ENCODE measurements at places on chromosomes 5 and 9.

- DNase-seq = no peak
Observed at GRCh38 chr5:2709976-2710689, 41.3 kb downstream of the IRX2 start.

GRCh38 chr5:147925020-147925419 lies 18.7 kb upstream of the C5orf46 start:
- DNase-seq = no peak

GRCh38 chr5:122561209-122561608 lies 213.7 kb upstream of the SNX2 start:
- DNase-seq = no peak

DNA sequence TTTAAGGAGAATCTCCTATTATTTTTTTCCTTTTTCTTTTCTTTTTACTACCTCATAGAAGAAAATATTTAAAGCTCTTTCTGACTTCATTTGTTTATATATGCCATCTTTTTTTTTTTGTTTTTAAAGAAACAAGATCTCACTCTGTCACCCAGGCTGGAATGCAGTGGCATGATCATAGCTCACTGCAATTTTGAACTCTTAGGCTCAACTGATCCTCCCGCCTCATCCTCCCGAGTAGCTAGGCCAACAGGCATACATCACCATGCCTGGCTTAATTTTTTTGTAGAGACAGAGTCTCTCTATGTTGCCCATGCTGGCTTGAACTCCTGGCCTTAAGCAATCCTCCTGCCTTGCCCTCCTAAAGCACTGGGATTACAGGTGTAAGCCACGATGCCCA lies 59.5 kb downstream of the LNPEP start:
- no peak for DNase-seq

- no peak for DNase-seq
Observed at GRCh38 chr9:34988218-34989002, 1.1 kb upstream of the DNAJB5 start.

GRCh38 chr5:153445875-153446579 lies 44.4 kb upstream of the GRIA1 start:
- DNase-seq = no peak

DNA sequence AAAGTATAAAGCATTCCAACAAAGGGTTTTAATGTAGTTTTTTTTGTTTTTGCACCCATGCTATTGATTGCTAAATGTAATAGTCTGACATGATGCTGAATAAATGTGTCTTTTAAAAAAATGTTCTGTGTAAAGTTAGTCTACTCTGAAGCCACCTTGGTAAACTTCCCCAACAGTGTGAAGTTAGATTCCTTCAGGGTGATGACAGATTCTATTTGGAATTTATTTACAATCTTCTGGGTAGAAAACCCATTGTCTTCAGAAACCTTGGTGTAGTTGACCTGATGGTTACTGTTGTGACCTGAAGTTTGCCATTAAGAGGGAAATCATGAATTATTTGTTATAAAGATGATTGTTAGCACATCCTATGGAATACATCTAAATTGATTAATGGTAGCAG lies 64.7 kb upstream of the TRPC7 start:
- DNase-seq = no peak

- DNase-seq = no peak
Observed at GRCh38 chr9:81599837-81600236, 89.5 kb downstream of the TLE1 start.

- no peak for DNase-seq
Observed at GRCh38 chr9:133290751-133291302, 15.8 kb upstream of the ABO start.

GRCh38 chr5:126610160-126610559 lies 9.4 kb downstream of the PHAX start:
- no peak for DNase-seq

- DNase-seq = peak; percentile 41
Observed at GRCh38 chr5:132221781-132222648, 5.6 kb downstream of the P4HA2 start.

DNA sequence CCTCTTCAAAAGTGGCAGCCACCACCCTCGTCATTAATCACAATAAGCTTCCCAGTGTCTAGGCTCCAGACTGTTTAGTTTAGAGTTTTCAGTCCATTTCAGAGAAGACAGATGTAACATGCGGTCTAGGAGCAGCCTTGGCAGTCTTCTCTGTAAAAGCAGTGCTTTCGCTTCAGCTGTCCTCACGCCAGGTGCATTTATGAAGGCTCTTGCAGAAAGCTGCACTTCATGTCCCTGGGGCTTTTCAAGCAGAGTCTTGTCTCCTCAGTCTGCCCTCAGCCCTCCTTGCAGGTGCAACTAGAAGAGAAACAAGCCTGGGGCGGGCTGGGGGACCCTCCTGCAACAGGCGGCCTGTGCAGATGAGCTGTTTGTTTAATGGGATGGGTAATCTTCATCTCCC lies 281.9 kb downstream of the DRD1 start:
- no peak for DNase-seq

GRCh38 chr5:109483395-109483971 lies 73.7 kb upstream of the PJA2 start:
- DNase-seq = no peak

DNA sequence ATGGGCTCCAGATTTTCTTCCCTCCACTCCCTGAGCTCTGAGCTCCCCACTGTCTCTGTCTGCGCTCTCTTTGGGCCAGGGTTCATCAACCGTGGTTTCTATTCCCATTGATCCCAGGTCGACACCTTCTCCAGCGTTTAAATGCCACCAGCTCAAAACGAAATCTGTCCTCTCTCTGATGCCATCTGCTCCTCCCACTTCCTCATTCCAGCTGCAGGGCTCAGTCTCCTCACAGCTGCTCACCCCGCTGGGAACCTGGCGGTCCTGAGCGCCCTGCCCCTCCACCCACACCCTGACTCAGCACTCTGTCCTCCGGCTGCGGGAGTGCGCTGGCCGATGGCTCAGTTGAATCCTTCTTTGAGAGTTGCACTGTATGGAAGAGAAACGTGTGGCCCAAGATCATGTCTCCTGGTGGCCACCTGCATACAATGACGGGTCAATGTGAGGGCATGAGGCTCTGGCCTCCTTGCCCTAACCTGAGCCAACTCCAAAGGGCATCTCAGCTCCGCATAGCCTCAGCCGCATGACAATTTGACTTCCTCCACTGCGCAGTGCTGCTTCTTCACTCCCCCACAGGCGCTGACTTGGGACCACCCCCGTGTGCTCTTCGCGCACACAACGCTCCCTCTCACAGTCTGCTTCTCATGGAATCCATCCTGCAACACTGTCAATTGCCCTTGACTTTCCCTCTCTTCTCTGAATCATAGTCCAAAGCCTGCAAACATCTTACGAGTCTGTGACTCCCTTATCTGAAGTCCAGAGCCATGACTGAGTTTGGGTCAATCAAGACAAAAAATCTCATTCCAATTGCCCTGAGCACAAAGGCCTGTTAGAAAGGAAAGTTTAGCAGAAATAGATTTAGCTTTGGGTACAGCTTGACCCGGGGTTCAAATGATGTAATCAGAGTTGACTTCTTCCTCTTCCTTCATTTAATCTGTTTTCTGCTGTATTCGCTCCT lies 82.4 kb downstream of the PTCH1 start:
- DNase-seq = no peak

DNA sequence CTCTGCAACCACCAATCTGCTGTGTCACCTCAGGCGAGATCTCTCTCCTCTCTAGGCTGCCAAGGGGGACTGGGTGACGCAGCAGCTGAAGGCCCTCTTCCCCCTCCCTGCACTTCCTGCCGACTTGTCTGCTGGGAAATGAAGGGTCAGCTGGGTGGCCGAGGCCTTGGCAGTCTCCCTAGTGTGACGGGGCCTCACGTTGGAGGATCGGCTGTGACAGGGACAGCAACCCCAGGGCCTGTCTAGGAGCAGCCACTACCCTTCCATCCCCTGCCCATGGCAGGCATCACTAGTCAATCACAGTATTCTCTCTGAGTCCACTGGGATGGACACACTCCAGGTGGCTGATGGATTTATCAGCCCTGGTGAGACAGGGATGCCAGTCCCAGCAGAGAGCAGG lies 107.3 kb upstream of the SARDH start:
- DNase-seq = peak; percentile 90

GRCh38 chr9:69466151-69466550 lies 141.1 kb downstream of the ENTREP1 start:
- no peak for DNase-seq

GRCh38 chr9:132641216-132641615 lies 28.6 kb downstream of the DDX31 start:
- DNase-seq = no peak

All from cardiac septum (tissue), 1 donor.